Stimulated activated CD8-positive, alpha-beta memory T cell treated with anti-CD3 and anti-CD28 coated beads, Interleukin-7, amount 100 ng/mL, for 48 hours (primary cell): ENCODE measurements at places on chromosomes 6 and 20.
A peak's percentile ranks its signal among the peaks of the same experiment; 100 is the strongest.

DNA sequence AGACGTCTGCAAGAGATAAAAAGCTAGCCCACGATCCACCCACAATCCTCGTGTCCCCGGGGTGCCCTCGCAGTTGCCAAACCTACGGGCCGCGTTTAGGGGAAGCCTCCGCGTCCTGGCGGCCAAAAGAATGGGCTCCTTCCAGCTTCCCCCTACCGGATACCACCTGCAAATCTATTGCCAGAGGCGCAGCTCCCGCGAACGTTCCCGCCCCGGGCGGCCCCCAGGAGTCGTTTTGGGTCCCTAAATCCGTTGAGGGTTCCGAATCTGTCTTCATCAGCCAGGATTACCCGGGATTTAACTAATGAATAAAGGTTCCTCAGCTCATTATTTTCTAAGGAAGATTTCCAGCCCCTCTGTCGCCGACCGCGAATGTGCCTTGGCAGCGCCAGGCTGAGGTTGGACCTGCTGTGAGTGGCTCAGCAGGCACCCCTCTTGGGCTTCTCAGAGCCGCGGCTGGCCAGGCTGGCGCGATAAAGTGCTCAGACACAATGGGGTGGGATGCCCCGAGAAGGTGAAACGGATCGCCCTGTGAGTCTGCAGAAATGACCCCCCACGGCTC, 2.8 kb upstream of the VSX1 start:
- no peak for DNase-seq

- no peak for DNase-seq
Measured at GRCh38 chr20:59017493-59018231, 1.6 kb upstream of the TUBB1 start.

DNA sequence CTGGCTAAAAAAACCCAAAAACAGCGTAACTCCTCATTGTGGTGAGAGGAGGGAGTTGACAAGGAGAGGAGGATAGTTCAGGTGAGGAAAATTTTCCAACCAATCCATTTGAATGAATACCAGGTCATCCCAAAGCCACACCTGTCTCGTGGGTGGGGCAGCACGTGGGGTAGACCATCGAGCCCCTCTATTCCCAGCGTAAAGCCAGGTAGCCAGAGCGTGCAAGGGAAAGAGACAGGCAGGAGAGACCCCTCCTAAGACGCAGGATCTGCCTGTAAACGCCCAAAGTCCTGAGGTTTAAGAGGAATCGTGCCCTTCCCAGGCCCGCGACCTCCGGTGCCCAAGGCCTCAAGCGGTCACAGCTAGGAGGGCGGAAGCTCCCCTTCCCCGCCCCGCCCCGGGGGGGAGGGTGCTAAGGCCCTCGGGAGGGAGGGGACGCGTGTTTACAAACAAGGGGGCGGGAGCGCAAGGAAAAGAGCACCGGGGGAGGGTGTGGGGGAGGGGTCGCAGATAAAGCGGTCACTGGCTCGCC, 712 bp downstream of the RXRB start:
- peak; percentile 67 for DNase-seq

- DNase-seq = no peak
Measured at GRCh38 chr6:122082370-122082769, 317.1 kb upstream of the HSF2 start.

DNA sequence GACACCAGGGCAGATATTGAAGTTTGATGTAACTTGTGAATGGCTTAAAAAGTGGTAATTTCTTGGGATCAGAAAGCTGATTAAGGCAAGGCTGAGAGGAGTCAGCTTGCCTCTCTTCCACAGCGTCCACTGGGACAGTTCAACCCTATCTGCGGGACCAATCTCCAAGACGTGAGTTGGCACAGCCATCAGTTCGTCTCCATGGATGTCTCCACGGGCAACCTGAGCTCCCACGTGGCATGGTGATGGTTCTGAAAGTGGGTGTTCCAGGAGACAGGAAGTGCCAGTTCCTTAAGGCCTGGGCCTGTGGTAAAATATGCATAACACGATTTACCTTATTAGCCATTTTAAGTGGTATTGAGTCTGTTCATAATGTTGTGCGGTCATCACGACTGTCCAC, 67.9 kb upstream of the BHLHE23 start:
- no peak for DNase-seq

GRCh38 chr20:25605148-25605547, 18.7 kb downstream of the NANP start:
- DNase-seq = no peak

DNA sequence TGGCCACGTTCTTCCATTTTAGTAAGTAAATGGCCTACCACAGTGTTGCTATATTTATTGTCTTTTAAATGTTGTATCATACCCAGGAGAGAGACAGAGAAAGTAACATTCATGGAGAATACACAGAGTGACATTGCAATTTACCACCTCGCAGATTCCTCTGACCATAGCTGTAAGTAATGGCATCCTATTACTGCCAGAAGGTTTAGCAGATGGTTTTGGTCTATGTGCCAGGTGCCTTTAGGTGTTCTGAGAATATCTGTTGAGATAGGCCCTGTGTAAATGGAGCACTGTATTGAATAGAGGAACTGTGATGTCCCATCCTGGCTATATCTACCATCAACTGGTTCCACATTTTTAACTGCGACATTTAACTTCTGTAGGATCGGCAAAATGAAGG, 559.6 kb downstream of the KIF16B start:
- no peak for DNase-seq

GRCh38 chr6:162963861-162964260, 236.1 kb downstream of the PACRG start:
- DNase-seq = no peak

- no peak for DNase-seq
Measured at GRCh38 chr6:29908710-29909109, 33.6 kb upstream of the HLA-A start.

DNA sequence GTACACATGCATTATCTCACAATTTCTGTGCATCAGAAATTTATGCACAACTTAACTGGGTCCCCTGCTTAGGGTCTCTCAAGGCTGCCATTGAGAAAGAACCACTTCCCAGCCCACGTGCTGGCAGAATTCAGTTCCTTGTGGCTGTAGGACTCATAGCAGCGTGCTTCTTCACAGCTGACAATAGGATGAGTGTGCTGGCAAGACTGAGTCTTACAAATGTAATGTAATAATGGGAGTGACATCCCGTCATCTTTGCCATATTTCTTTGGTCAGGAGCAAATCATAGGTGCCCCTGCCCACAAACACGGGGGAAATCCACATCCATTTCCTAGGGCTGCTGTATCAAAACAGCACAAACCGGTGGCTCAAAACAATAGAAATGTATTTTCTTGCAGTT, 77.4 kb downstream of the FIG4 start:
- no peak for DNase-seq

GRCh38 chr6:113635222-113635986, 221.7 kb upstream of the MARCKS start:
- DNase-seq = no peak

GRCh38 chr6:28357036-28357435, 7.3 kb downstream of the ZKSCAN3 start:
- DNase-seq = no peak

DNA sequence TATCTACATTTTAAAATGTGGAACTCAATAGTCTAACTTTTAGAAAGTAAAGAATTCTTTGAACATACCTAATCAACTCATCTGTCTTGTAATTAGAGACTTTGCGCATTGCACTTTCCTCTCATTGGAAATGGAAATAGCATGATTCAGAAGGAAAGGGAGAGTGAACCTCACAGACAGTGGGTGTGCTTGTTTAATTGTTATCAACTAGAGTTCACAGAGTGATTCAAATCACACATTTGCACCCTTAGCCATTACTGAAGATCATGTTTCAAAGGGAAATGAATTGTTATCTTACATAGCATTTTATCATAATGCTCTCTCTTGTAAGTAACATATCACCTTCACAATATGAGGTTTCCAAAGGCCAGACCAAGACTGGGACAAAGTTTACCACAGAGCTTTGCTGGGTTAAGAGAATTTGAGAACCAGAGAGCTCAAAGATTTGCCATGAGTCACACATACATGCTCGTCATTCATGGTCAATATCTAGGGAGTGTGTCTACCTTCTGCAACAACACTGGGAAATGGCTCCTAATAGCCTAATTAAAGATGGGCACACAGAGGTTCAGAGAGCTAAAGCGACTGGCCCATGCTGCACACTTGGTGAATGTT, 21.5 kb downstream of the GSTA3 start:
- DNase-seq = no peak

DNA sequence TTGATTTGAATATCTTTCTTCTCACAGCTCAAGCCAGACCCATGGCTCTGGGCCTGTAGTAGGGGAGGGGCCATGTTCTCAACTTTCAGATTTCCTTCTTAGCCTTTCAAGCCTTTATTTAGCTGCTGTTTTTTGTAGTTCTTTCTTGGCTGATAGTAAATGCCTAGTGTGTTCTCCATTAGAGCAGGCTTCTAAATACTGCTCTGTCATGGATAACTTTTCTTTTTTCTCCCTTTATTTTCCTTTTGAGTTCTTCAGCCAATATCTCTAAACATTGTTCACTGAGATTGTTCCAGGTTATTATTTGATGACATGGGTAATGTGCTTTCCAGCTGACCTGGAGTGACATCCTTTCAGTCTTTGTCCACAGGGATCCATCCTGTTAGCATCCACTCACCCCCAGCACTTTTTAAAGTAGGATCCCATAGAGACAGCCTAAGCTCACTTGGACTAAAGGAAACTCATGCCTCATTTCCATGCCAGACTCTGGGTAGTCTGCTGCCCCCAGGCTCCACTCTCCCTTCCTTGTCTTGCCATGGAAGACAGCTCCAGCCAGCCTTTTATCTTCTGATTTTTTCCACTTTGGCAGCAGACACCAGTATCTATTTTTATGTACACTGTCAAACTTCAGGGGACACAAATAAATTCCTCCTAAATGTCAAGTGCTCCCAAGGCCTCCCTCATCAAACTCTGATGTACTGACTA, 645.6 kb downstream of the RNF144B start:
- no peak for DNase-seq

DNA sequence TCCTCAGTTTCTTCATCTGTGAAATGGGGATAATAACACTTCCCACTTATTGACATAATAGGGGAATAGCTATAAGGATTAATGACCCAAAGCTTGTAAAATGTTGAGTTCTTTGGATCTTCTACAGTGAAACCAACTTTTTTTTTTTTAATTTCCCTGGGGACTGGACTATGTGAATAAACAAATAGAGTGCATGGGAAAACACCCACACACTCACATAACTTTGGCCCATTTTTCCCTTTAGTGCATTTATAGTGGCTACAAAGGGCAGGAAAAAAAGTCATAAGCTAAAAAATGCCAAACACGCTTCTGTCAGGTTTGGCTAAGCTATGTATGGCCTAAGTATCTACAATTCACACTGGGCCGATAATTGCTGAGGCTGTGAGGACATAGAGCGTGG, 406.2 kb upstream of the JAG1 start:
- no peak for DNase-seq

DNA sequence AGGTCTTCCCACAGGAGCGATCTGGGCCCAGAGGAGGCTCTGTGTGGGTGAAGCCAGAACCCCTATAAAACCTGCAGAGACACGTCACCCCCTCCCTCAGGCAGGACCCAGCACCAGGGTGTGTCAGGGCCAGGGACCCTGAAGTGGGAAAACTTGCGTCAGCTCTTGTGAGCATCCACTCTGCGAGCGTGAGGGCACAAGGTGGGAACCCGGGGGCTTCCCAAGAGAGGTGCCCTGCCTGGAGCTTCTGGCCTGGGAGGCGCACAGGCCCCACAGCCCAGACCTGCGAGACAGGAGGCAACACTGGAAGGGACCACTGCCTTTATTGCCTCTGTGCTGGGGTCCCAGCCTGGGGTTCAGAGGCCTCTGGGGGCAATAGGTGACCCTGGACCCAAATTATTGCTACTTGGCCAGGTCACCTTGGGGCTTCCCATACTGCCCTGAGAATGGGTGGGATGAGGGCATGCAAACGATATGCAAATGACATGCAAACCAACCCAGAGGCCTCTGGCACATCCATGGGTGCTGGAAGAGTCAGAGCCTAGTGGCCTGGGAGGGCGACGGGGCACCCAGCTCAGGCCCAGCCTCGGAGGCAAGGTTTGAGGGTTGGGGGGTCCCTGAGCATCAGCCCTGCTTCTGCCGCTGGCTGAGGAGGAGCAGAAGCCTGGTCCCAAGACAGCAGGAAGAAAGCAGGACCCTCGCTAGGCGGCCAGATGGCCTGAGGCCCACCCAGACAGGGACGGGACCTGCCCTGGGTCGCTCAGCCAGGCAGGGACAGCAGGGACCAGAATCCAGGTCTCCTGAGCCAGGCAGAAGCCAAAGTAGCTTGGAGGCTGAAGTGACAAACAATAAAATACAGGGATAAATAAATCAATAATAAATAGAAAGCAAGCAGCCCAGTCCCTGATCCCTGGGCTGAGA, 5.1 kb upstream of the C20orf144 start:
- DNase-seq = no peak

DNA sequence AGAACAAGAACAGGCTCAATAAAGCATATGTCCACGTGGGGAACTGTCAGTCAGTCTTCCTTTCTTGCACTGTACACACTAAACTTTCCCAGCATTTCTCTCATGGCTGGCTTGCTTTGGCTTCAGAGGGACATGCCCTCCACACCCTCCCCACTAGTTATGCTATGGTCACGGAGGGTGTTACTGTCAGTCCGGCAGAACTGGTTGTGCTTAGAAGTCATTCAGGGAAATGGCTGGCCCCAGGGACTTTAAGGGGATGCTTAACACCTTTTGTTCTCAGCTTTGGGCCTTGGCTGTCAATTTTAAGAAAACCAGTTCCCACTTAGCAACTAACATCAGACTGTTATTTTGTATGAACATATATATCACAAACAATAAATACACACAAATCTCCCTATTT, 55.1 kb downstream of the ELOVL5 start:
- no peak for DNase-seq

DNA sequence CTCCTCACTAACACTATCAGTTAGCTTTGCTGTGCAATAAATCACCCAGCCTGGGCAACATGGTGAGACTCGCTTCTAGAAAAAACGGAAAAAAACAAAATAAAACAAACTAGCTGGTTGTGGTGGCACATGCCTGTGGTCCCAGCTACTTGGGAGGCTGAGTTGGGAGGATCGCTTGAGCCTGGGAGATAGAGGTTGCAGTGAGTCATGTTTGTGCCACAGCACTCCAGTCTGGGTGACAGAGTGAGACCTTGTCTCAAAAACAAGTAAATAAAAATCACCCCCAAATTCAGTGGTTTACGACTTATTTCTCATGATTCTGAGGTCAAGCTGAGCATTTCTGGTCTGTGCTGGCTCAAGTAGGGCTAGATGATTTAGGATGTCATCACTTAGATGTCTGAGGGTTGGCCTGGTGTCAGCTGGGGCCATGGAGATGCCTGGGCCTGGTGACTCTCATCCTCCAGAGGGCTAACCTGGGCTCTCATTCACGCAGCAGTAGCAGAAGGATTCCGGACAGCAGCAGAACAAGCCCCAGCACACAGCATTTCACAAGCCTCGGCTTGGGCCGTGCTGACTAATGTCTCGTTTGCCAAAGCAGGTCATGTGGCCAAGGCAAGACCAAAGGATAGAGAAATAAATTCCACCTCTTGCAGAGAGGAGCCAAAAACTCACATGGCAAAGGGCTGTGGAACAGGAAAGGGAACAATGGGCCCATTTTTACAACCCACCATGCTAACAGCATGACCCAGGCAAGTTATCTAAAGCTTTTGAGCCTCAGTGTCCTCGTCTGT, 32.5 kb downstream of the MGME1 start:
- DNase-seq = no peak
